ENCODE measurements at places on chromosomes 4 and X.

GRCh38 chrX:48022738-48023137 lies 15.9 kb downstream of the SPACA5 start:
- DNase-seq = no peak

DNA sequence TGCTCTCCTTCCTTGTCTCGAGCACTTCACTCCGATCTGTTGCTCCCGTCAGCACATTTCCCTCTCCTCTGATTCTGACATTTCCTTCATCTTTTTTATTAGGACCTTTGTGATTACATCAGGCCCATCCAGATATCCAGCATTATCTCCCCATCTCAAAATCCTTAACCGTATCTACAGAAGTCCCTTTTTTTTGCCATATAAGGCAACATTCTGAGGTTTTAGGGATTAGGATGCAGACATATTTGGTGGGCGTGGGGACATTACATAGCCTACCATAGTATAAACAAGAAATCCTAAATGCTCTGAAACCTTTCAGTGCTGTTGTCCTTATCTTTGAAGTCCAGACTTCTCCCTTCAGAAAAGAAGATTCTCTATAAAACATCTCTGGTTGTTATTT lies 505.0 kb upstream of the PITX2 start:
- no peak for DNase-seq

DNA sequence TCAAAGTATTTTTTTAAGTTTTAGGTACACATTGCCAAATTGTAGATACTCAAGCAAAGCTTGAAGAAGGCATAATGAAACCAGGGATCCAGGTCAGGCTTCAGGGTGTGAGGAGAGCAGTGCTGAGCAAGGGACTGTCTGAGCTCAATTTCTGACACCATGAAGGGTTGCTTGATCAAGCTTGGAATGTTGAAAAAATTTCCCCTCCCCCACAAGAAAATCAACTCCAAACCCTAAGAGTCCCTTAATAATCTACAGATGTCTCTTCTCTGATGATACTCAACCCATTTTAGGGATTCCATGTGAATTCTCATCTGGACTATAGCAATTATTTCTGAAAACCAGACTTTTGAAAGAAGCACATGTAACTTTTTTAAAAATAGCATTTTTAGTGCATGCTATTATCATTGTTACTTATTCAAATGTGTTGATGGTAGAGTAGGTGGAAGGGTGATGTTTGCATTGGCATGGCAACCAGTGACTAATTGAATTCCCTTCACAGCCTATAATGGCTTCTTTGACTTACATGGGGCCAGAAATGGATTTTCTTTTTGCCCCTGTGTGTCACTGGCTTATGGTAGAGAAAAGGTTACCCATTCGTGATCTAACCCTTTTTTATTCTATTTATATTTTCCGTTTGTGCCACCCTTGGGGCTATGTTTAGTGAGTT lies 252.0 kb downstream of the FBXW7 start:
- no peak for DNase-seq

- no peak for DNase-seq
Measured at GRCh38 chr4:99625369-99625768, 32.3 kb downstream of the C4orf54 start.

DNA sequence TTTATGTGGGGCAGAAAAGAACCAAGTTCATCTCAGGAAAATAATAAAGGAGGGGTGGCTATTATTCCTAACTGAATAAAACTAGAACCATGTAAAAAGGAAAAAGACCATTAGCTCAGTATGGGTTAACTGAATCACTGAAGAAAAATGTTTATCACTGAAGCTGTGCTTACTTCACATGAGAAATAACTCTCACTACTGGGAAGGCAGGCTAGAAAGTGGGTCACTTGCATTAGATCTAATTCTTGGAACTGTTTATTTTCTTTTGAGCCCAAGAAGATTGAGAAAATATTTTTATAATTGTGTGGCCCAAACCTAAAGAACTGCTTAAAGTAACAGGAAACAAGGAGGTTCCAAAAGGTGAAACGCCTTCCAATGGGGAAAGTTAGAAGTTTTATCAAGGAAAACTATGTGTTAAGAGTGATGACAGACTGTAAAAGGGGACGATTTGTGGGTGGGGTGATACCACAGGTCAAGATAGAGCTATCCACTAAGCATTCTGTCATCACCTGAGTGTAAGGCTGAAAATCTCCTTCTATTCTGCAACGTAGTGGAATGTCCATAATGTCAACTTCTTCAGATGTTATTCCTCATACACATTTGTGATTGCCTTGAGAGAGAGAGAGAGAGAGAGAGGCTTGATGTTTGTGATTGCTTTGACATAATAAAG lies 1083.5 kb downstream of the PCDH7 start:
- no peak for DNase-seq

DNA sequence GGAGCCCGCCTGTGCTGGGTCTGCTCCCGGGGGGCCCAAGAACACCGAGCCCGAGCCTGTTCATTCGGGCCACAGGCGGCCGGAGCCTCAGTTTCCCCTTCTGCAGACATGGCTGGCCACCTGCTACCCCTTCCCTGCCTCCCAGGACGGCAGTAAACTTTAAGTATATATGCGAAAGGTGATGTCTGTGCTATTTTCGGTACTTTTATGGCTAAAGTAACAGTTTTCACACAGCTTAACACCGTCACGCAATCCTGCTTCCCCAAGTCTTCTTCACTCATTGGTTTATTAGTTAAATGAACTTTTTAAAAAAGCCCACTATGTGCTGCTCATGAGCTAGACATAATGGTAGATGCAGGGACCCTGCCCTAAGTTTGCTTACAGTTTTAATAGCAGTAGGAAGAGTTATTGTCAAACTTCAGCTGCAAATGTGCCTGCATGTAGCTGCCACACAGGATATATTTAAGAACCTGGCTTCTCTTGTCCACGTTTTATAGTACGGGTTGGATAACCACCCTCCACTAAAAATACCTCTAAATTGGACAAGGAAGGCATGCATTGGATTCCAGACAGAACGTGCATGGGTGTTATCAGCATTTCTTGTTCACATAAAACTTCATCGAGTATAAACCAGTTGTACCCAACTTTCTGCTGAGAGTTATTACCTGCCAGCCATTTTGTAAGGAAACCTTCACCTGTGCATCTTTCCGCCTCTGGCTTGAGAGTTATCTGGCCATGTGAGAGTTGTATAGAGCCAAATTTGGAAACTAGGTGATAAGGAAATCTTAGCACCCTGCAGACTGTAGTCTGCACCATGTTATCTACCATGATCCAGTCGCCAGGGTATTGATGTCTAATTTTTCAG lies 741 bp downstream of the ANAPC4 start:
- no peak for DNase-seq

- no peak for DNase-seq
Measured at GRCh38 chr4:75637176-75637575, 6.8 kb upstream of the CDKL2 start.

DNA sequence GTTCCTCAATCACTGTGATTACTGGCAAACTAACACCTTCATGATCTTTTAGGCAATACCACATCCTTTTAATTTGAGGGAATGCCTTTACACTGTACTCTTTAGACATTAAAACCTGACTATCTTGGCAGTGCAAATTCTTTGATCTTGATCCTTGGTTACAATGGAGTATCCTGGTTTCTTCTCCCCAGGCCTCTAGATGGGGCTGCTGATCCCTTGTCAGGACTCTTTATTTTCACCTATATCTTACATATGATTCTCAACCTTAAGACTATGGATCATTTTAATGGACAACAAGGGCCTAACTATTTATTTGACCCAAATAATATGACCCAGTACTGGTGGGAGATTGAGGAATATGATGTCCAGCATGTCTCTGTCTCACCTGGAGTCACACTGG lies 1005.5 kb upstream of the INTU start:
- DNase-seq = no peak

GRCh38 chr4:105145156-105145902 lies 1.3 kb upstream of the TET2 start:
- no peak for DNase-seq

- no peak for DNase-seq
Measured at GRCh38 chrX:18890724-18891547, 93.0 kb downstream of the PHKA2 start.

- no peak for DNase-seq
Measured at GRCh38 chr4:8233672-8234484, 34.8 kb downstream of the SH3TC1 start.

GRCh38 chrX:44937606-44938005 lies 64.6 kb downstream of the KDM6A start:
- DNase-seq = no peak

- DNase-seq = no peak
Measured at GRCh38 chr4:24423670-24424069, 160.7 kb downstream of the DHX15 start.

DNA sequence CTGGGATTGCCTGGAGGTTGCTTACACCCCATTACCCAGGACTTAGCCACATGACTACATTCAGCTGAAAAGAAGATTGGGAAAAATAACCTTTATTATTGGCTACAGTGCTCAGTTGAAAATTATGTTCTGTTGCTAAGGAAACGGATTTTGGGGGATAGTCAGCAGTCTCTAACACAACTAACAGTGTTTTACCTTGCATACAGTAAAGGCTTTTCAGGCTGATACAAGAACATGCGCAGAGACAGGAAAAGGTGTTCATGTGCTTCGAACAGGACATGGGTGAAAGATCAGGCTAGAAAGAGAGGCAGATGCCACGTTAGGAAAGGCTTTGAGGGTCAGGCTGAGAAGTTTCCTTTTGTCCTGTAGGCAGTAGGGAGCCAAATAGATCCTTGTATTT lies 14.8 kb upstream of the RHOH start:
- DNase-seq = no peak

DNA sequence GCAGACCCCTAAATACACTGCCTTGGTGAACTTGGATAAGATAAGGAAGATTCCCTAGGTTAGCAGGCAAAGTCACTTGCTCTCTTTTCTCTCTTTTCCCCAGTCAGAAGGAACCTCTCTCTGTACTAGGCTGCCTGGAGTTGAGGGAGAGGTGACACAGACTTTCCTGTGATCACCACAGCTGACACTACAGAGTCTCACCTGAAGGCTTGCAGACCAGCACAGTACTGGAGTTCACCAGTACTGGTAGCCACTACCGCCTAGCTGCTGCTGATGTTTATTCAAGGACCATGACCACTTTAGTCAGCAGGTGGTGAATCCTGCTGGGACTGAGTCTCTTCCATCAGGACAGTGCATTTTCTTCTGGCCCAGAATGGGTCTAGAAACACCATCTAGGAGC lies 63.3 kb downstream of the PTPN13 start:
- DNase-seq = no peak

- DNase-seq = no peak
Measured at GRCh38 chrX:150842198-150842685, 56.2 kb downstream of the CD99L2 start.

DNA sequence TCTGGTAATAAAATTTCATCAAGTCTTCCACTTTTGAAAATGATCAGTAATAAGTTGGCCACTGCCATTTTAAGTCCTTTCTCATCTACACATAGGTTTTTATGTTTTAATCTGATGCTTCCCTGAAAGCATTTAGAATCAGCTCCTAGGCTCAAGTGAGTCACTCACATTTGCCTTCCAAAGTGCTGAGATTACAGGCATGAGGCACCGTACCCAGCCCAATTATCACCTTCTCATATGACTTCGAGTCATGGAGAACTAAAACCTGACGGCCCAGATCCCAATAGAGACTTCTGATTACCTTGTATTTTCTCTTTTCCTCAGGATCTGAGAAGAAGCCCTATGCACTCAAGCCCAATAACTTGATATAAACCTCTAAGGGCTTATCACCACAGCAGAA lies 140.8 kb downstream of the OPHN1 start:
- DNase-seq = no peak

DNA sequence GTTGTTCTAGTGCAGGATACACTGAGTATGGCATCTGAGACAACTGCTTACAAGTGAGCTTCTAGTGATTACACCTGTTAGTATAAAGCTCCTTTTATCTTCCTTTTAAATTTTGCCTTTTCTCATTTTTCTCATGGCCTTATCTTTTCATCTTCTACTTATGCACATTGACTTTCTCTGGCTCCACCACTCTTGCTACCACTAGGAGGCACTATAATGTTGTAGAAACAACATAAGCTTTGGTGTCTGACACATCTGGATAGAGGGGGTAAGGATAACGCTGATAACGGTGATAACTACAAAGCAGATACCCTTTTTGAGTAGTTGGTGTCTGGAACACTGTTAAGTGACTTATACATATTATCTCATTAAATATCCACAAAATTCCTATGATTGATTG lies 187.4 kb upstream of the TEX13C start:
- no peak for DNase-seq

DNA sequence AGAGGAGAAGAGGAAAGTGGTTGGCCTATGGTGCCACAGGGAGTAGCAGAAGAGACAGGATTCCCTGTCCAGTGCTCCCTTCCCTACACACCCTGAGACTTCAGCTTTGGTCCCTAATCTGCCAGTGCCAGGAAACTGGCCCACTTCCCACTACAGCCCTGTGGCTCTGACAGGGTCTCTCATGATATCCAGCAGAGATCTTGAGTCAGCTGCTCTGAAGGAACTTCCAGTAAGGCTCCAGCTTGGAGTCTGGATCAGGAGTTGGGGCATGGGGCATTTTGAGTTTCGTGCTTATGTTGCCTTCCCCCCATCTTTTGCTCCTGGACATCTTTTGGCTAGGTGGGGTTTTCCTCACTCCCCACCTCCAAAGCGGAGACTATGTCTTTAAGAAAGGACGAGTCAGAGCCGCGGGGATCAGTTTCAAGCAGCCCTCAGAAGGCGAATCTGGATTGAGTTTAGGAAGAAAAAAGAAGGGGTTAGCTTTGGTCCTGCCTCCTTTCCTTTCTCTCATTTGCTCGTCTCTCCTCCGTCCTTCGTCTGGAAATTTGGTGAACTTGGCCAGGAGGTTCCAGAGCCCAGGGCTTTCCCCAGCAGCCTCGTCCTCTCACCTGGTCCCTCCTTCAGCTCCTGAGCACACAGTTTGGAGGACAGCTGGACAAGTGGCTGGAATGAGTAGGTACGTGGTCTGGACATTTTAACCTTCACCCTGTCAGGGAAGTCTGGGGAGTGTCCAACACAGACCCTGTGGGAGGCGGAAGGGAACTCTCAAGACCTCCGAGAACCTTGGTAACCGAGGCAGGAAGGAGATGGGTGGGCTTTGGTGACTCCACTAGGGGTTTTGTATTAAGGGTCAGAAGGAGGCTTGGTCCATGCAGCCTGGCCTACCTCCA lies 104.4 kb downstream of the RTL5 start:
- no peak for DNase-seq

- no peak for DNase-seq
Measured at GRCh38 chrX:106898462-106898861, 4.7 kb downstream of the RIPPLY1 start.

All from stimulated activated CD8-positive, alpha-beta memory T cell treated with anti-CD3 and anti-CD28 coated beads, Interleukin-15, amount 100 ng/mL, for 48 hours (primary cell).